ENCODE measurements at places on chromosomes 4 and X.

- DNase-seq: no peak
Measured at GRCh38 chr4:133801883-133802282, 399.7 kb downstream of the PABPC4L start.

- peak; percentile 20 for DNase-seq
Measured at GRCh38 chr4:158172261-158173258, at the start of gene GASK1B. GASK1B (minus strand) TSS chr4:158173025; CDS start chr4:158171375, 1,650 bp downstream.

DNA sequence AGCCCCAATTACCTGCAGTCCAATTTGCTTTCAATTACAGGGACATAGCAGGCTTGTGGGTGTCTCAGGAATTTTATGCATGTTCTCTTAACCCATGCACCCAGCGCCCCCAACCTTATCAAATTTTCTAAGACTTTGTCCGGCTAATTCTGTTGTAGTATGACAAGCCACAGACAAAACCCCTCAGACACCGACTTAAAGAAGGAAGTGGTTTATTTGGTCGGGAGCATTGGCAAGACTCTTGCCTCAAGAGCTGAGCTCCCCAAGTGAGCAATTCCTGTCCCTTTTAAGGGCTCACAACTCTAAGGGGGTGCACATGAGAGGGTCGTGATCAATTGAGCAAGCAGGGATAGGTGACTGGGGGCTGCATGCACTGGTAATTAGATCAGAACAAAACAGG is 28.7 kb upstream of the IL9R start:
- no peak for DNase-seq

- no peak for DNase-seq
Measured at GRCh38 chr4:168037676-168038075, 54.7 kb upstream of the ANXA10 start.

DNA sequence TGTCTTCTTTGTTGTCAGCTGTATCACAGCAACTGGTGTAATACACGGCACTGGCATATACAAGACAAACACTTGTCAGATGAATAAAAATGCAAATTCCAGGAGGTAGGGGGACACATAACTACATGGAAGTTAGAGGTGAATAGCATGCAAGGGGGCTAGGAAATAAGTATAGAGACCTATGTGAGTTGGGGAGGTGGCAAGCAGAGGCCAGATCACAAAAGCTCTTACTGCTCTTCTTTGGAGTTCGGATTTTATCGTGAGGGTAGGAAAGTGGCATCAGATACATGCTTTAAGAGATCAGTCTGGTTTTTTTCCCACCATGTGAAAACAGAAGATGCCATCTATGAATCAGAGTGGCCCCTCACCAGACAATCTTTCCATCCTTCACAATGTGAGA is 2.8 kb upstream of the SRP72 start:
- DNase-seq: no peak

DNA sequence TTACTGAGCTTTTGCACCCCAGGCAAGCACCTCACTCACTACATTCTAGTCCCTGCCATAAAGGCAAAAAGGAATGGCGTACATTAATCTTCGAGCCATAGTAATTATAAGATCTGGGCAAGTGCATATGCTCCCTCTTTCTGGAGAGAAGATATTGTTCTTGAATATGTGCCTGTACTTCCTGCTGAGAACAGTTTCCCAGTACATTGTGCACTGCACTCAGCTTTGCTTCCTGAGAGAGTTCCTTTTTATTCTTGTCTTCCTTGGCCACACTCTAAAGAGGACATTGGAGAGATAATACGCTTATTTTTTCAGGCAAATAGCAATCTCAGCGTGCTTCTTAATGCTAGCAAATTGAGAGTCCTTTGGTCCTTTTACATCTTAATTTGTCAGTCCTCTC is 909.0 kb upstream of the PCDH10 start:
- DNase-seq: no peak

- no peak for DNase-seq
Measured at GRCh38 chr4:23866450-23867075, 23.3 kb downstream of the PPARGC1A start.

DNA sequence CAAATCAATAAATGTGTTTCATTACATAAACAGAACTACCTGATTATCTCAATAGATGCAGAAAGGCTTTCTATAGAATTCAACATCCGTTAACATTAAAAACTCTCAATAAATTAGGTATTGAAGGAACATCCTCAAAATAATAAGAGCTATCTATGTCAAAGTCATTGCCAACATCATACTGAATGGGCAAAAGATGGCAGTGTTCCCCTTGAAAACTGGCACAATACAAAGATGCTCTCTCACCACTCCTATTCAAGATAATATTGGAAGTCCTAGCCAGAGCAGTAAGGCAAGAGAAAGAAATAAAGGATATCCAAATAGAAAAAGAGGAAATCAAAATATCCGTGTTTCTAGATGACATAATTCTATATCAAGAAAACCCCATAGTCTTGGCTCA is 466.4 kb downstream of the MAGEE1 start:
- DNase-seq: no peak
